ENCODE measurements at places on chromosomes 1 and 21.

DNA sequence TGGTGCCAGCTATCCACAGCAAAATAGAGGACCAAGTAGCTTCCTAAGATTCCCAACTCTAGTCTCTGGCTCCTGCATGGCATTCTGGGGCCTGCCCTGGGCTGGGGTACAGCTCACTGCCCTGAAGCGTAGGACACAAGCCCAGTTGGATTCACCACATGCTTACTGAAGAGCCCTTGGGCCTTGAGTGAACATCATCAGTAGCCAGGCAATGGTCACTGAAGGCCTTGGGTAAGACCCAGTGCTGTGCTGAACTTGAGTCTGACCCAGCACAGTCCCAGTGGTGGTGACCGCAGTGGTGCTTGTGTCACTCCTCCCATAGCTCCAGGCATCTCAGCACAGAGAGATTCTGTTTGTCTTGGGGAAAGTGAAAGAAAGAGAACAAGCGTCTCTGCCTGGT, 7.7 kb upstream of the LCE3A start:
- no peak for DNase-seq

GRCh38 chr1:180805316-180805715, 107.4 kb upstream of the KIAA1614 start:
- DNase-seq: no peak

- DNase-seq: no peak
Observed at GRCh38 chr1:78267513-78268218, 221.9 kb downstream of the GIPC2 start.

- DNase-seq: no peak
Observed at GRCh38 chr1:17370618-17371017, 1.4 kb upstream of the PADI6 start.

- DNase-seq: no peak
Observed at GRCh38 chr1:151478923-151479322, 19.6 kb upstream of the POGZ start.

DNA sequence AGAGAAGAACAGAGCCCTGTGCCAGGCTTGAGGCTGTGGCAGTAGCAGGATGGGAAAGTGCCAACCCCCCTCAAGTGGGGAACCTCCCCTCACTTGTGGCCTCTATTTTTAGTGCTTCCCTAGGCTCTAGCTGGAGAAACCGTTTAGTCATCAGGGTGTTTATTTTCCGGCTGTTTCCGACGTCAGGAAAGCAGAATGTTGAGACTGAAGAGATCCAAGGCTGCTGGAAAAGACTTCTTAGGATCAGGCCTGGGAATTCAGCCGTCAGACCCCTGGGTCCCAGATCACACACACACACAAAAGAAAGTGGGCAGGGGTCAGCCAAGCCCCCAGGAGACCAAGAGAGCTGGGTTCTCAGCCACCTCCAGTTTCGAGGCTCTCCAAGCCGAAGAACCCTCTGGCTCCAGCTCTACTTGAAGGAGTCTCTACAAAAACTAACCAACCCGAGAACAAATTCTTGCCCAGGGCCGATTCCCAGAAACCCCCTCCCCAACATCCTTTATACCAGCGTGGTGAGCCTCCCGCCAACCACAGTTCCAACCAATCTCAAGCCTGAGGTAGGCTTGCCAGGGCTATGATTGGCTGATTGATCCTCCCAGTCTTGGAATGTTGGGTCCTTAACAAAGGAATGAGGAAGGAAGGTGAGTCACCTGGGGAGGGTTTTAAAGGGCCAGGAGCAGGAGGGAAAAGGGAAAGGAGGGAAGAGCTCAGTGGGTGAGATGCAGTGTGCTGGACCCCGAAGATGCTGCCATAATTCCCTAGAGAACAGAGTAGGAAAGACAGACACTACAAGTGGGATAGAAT, 2.5 kb upstream of the MEF2D start:
- no peak for DNase-seq

- no peak for DNase-seq
Observed at GRCh38 chr1:20507248-20507563, 745 bp downstream of the MUL1 start.

DNA sequence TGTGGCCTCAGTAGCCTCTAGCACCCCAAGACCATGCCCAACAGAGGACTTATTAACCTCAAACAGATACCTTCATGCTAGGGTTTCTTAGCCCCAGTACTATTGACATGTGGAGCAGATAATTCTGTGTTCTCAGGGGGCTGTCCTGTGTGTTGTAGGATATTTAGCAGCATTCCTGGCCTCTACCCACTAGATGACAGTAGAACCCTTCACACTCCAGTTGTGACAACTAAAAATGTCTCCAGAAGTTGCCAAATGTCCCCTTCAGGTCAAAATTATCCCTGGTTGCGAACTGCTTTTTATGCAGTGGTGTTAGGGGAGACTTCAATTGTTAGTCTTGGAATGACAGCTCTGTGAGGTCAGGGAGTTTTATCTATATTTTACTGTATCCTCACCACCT, 8.1 kb downstream of the KAZN start:
- peak; percentile 71 for DNase-seq

GRCh38 chr1:221714227-221715152, 27.4 kb downstream of the DUSP10 start:
- no peak for DNase-seq

- no peak for DNase-seq
Observed at GRCh38 chr1:162756523-162756922, 34.0 kb upstream of the HSD17B7 start.

DNA sequence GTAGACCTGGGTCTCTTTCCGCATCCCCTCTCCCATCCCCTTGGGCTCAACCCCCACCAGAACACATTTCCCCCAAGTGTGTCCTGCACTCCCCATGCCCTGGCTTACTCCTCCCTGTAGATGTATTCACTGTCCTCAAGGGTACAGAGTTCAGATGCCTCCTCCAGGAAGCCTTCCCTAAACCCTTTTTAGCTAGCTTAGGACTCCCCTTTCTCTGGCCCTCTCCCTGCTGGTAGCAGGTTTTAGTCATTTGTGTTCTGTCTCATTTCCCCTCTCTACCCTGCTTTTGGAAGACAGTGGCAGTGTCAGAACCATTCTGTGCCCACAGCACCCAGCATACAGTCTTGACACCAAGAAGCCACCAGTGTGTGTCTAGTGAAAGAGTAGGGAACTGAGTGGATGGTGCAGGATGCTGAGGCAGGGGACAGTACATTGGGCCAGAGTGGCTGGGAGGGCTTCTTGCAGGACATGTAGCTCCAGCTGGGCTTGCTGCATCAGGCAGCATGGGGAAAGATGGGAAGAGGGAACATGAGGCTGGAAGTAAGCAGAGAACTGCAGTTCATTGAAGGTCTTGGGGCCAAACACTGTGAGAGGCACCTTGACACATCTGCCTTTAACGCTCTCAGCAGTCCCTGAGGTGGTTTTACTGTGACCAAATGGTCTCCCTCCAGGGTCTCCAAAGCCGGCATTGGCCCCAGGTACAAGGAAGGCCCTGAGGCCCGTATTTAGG, 2.5 kb downstream of the FOXO6 start:
- no peak for DNase-seq

GRCh38 chr21:14737922-14738321, 191.8 kb upstream of the SAMSN1 start:
- peak; percentile 78 for DNase-seq

GRCh38 chr1:153922076-153922971, 448 bp downstream of the GATAD2B start:
- DNase-seq: peak; percentile 88

DNA sequence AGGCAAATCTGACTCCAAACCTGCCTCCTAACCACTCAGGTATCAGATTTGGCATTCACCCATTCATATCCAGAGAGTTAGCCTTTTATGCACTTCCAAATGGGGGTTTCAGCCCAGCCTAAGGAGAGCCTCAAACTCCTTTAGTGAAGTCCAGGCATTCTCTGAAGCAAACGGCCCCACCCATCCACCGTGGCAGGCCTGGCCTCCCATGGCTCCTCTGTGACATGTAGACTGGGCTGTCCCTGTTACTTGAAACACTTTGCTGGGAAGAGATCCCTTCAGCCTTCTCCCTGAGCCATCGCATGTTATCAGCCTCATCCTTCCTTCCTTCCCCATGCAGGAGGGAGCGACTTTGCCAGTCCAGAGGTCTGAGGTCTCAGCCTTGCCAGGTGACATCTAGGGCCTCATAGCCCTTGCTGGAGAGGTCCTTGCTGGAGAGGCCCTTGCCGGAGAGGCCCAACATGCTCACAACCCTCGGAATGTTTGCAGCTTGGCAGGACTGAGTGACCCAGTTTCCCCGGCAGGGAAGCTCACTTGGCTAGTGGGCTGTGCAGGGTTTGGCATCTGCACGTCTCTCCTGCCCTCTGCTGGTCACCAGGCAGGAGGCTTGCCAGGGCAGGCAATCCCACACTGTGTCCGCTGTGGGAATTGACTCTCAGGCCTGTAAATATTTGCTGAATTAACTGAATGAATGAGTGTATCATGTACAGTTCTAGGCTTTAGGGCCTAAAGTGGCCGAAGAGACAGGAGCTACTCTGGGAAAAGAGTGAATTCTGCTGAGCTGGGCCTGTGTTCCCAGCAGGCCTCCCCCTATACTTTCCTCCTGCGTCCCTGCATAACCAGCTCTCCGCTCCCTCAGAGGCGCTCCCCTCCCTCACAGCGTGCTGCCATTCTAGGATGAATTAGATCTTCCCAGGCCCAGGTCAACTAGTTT, 26.7 kb upstream of the RBM15 start:
- peak; percentile 68 for DNase-seq

DNA sequence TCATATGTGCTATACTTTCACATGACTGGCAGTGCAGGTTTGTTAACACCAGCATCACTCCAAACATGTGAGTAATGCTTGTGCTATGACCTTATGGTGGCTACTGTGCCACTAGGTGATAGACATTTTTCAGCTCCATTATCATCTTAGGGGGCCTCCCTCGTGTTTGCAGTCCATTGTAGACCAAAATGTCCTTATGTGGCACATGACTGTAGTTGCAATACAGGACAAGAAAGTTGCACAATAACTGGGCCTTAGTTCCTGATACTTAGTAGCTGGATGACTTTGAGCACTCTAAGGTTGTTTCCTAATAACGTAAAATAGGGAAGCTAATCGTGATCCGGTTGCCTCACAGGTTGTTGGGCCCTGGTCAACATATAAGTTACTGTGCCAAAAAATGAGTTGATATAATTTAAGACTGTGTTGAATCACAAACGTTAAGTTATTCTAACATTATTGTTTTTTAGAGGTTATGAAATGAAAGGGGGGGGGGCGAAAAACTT, 511 bp upstream of the SNX27 start:
- no peak for DNase-seq

GRCh38 chr1:206469933-206470691, at the start of gene IKBKE:
Gene IKBKE, plus strand, starts transcription at chr1:206470476. Its CDS starts 2,752 bp downstream, at chr1:206473228.
- DNase-seq: peak; percentile 89

GRCh38 chr1:53698384-53698980, 40.5 kb downstream of the GLIS1 start:
- DNase-seq: no peak

- no peak for DNase-seq
Observed at GRCh38 chr1:185939142-185939541, 205.0 kb downstream of the HMCN1 start.
